Mucosa of gallbladder (tissue), 1 donor: ENCODE measurements at places on chromosomes 7 and 10. TPM values are rescaled to one million over a fixed set of nuclear protein-coding genes. Genes with fewer than 3 reads are reported as not detected.

- no peak for DNase-seq
Observed at GRCh38 chr10:7035126-7035761, 375.6 kb downstream of the SFMBT2 start.

DNA sequence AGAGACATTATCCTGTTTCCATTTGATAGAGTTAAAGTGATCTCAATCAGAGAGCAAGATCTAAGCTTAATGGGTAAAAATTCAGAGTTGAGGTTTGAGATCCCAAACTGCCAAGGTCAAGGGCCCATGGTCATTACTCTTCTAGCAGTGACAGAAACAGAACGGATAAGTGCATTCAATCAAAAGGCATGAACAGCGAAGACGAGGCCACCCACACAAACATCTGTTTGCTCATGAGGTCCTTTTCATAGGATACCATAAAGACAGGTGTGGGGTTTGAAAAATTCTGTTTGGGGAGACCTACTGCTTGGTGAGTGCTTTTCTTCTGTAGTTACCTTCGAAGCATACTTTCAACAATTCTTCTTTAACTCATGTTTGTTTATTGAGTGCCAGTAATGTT, 58.3 kb downstream of the SEMA3C start:
- DNase-seq: no peak

- no peak for DNase-seq
Observed at GRCh38 chr7:5598769-5599371, 175.2 kb upstream of the TNRC18 start.

DNA sequence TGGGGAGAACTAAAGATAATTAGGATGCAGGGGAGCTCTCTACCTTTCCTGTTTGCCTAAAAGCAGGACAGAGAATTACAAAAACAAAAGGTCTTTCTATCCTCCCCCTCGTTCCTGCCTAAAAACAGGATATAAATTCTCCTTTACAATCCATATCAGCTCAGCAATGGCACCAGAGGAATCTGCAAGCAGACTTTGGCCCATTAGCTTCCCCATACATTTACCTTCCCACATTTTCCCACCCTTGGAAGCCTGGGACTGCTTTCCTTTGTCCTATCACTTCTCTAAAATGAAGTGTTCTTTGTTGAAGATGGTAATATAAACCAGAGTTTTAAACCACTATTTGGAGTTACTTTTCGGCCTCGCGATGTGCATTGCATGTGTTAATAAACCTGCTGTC, 15.5 kb downstream of the SHTN1 start:
- no peak for DNase-seq

DNA sequence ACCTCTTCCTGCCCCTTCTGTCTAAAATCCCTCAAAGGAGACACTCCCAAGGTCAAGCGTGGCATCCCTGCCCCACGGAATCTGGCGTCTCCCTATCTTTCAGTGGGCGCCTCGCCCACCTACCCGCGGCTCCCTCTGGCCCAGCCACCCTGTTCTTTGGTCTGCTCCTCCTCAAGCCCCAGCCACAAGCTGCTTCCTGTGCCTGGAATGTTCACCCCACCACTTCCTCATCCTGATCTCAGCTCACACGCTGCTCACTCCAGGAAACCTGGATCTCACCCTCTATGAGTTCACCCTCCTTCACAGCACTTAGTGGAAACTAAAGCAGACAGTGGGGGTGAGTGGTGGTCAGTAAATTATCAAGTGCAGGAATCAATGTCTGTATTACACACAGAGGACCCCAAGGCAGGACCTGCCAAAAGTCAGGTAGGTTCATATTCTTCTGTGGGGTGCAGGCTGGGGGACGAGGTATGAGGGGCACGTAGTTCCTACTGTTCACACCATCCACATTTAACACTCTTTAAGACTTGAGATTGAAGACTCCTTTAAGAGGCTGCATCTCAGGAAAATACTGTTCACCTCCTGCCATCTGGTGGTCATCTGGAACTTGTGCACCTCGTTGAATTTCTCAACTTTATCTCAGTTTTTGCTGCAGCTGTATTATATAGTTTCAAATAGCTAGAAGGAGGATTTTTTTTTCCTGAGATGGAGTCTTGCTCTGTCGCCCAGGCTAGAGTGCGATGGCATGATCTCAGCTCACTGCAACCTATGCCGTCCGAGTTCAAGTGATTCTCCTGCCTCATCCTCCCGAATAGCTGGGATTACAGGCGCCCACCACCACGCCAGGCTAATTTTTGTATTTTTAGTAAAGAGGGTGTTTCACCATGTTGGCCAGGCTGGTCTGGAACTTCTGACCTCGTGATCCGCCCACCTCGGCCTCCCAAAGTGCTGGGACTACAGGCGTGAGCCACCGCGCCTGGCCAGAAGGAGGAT, 166.6 kb downstream of the ARHGAP21 start:
- DNase-seq: no peak

GRCh38 chr7:7177044-7177517, 5.3 kb upstream of the C1GALT1 start:
- no peak for DNase-seq

DNA sequence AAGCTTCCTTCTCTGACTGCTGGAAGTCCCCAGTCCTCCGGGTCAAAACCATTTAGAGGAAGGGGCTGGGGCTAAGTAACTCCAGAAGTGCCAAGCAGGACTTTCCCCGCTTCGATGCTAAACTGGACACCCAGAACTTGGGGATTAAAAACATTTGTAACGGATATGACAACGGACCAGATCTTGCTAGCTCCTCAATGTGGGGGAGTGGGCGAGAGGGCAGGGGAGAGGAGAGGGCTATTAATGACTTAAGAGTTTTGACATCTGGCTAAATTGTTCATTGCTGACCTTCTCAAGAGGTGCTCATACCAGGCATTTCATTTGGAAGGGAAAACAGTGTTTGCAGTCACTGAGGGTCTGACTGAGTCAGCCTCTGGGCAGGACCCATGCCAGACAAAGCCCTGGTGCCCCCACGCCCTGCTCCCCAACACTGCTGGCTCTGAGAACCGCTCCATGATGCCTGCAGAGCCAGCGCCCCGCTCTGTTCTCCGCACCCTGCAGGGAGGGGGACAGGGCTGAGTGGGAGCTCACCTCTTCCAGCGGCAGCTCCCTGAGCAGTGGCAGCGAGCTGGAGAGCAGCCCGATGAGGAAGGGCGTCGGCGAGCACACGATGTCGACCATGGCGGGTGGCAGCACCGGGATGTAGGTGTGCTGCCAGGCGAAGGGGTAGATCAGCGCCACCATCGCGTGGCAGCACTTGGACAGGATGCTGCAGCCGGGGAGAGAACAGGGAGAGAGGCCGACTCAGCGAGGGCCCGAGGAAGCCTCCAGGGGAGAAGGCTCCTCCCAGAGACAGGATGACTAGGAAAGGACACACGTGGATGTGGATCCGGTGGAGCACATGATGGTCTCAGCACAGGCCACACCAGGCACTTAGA, 47.7 kb upstream of the MKRN1 start:
- DNase-seq: no peak

The ATP5MK gene
- total RNA-seq: 309 TPM

The SPDYE3 gene
- total RNA-seq: not detected
